ENCODE measurements at places on chromosomes 11 and 22.

DNA sequence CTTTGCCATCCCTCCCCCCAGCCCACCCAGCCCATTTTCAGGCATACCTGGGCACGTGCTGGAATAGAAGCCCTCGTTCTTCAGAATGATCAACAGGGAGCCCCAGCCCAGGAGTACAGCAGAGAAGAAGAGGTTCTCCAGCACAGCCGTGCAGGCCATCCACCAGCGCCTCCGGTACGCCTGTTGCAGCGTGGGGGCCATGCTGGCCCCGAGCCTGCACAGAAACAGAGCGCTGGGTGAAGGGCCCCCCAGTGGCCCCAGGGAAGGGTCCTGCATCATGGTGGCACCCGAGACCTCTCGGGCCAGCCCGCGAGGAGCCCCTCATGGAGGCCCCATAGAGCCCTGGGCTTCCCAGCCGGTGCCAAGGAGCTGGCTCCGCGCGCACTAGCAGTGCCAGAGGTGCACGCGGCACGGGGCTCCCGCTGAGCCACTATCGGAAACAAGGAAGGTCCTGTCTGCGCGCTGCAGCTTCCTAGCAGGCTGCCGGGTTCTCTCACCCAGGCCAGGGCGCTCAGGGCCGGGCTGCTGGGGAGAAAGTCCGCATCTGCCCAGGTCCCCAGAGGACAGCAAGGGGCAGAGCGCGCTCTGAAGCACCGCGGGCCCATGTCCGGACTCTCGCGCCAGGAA is 1.5 kb downstream of the SLC43A1 start:
- DNase-seq, result peak; percentile 33

DNA sequence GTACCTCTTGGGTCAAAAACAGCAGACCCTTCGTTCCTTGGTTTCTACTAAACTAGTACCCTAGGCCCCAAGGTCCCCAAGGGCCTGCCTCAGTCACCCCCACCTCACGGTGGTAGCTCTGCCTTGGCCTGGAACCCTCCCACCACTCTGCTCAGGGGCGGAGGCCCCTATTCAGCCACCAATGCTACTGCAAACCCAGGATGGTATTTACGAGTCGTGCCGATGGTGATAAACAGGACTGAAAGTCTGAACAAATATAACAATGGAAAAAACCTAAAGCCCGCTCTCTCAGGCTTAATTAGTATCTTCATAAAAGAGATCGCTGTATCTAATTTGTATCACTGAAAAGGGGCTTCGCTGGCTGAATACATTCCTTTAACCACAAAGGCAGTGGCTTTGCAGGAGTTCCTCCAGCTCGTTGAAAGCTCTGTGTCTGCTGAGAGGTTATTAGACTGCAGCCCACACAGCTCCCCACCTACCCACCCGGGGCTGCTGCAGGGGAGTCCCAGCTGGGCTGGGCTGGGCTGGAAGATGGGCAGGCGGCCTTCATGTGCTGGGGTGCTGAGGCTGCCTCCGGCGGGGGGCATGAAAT is 15.2 kb downstream of the SHISAL1 start:
- no peak for DNase-seq

DNA sequence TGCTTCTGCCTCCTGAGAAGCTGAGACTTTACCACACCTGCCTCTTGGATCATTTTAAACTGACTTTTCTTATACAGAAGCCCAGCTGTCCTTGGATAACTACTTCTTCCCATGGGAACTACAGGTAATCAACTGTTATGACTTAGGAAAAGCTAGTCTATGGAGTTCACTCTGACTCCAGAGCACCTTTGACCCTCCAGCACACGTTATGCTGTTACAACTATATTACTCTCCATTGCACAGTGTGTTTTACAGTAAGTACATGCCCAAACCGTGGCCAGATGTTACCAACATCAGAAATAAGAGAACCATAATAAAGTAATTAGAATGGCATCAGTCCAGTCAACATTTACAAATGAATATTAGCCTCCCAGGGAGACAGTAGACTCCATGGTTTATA is 21.3 kb upstream of the TSG101 start:
- DNase-seq, result no peak

- no peak for DNase-seq
Observed at GRCh38 chr11:78338138-78338537, 79.5 kb downstream of the GAB2 start.

DNA sequence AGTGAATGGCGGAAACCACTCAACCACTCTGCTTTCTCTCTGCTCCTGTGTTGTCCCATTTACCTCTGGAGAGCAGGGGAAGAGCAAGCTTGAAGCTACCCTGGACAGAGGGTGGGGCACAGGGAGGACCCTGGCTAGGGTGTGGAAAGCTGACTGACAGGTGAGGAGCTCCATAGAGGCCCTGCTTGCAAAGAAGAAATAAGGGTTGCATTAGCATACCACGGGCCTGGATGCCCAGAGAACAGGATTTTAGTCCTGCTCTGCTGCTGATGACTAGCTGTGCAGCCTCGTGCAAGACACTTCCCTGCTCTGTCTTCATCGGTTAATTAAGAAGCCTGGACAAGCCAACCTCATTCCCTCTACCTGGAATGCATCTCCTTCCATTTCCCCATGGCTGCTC is 135.0 kb downstream of the BUD13 start:
- DNase-seq, result no peak

GRCh38 chr22:38453066-38453672 is 1.8 kb downstream of the KCNJ4 start:
- no peak for DNase-seq

- no peak for DNase-seq
Observed at GRCh38 chr11:77487790-77488189, 13.9 kb upstream of the PAK1 start.

- peak; percentile 47 for DNase-seq
Observed at GRCh38 chr11:124623861-124624525, 1.3 kb downstream of the TBRG1 start.

DNA sequence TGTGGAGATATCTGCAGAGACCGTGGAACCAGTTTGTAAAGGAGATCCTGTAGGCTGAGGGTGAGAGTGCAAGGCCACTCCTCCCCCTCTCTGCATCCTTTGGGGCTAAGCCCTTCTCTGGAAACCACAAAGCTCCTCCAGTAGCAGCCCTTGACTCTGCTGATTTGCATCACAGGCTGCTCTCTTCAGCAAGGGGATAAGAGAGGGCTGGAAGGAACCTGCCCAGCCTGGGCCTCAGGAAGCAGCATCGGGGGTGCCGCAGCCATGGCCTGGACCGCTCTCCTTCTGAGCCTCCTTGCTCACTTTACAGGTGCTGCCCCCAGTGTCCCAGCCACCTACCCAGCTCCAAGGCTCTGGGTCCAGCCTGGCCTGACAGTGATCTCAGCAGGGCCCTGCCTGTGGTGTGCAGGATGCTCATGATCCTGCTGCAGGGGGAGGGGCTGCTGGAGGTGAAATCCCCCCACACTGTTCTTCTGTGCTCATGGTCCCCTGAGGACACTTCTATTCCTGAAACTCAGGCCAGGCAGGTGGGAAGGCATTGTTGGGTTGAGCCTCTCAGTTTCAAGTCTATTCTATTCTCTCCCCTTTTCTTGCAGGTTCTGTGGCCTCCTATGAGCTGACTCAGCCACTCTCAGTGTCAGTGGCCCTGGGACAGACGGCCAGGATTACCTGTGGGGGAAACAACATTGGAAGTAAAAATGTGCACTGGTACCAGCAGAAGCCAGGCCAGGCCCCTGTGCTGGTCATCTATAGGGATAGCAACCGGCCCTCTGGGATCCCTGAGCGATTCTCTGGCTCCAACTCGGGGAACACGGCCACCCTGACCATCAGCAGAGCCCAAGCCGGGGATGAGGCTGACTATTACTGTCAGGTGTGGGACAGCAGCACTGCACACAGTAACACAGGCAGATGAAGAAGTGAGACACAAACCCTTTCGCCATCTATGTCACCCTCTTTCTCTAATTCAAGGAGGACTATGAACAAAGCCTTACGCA is 68.5 kb upstream of the IGLL5 start:
- no peak for DNase-seq

- peak; percentile 46 for DNase-seq
Observed at GRCh38 chr11:78045851-78046485, 17.7 kb upstream of the THRSP start.

DNA sequence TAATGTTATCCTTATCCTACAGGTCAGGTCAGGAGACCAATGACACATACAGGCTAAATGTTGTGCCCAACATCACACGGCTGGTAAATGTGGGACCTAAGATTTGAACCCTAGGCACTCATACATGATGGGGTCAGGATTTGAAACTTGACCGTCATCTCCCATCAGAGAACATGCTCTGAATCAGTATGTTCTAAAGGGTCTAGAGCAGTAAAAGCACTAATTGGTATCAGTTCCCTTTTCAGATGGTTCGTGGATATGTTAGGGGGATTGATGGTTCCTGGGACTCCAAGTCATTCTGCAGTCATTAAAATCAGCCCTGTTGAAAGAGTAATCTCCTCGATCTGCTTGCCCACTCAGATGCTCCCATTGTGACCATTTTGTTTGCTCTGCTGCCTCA is 65.5 kb downstream of the BMAL1 start:
- DNase-seq, result no peak

GRCh38 chr22:50481440-50482106 is at the start of gene ADM2:
TSS of gene ADM2 (plus strand) at chr22:50481543. CDS start at chr22:50481848, 305 bp downstream.
- peak; percentile 49 for DNase-seq

GRCh38 chr11:61864814-61865775 is 26.2 kb downstream of the FADS3 start:
- DNase-seq, result no peak

DNA sequence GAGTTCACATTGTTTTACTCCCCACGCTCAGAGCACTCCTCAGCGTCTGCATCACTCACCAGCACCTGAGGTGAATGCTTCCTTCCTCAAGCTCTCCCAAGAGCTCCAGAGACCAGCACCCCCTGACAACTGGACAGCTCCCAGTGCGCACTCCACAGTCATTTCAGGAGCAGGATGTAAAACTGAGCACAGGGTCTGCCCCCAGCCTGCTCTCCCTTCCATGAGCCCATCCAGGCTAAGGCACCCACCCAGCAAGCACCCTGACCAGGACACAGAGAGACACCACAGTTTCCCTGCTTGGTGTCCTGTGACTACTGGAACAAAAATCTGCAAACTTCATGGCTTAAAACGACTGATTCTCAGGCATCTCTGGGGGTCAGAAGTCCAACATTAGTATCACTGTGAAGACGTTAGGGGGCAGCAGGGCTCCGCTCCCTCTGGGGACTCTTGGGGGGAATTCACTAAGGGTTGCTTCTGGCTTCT is 3.3 kb downstream of the SCGB1D2 start:
- DNase-seq, result peak; percentile 10

GRCh38 chr11:83424376-83425136 is 138.4 kb upstream of the CCDC90B start:
- no peak for DNase-seq

GRCh38 chr11:126355324-126355925 is at the start of gene ST3GAL4:
TSS of gene ST3GAL4 (plus strand) at chr11:126355686. CDS start at chr11:126406156, 50,470 bp downstream.
- peak; percentile 52 for DNase-seq

- no peak for DNase-seq
Observed at GRCh38 chr22:23673050-23673620, 17.7 kb upstream of the RGL4 start.

GRCh38 chr11:117098269-117099232 is at the start of gene SIK3:
TSS of gene SIK3 (minus strand) at chr11:117098428. CDS start at chr11:117098415, 13 bp downstream.
- peak; percentile 91 for DNase-seq

- DNase-seq, result no peak
Observed at GRCh38 chr11:326842-327580, 6.4 kb upstream of the IFITM3 start.

GRCh38 chr11:134882141-134882540 is 470.1 kb upstream of the B3GAT1 start:
- no peak for DNase-seq

GRCh38 chr11:125443767-125444311 is 52.2 kb downstream of the FEZ1 start:
- DNase-seq, result no peak

GRCh38 chr22:42299586-42300258 is 29.3 kb upstream of the TCF20 start:
- no peak for DNase-seq

- DNase-seq, result no peak
Observed at GRCh38 chr11:6889835-6890234, 2.5 kb downstream of the OR2D2 start.

DNA sequence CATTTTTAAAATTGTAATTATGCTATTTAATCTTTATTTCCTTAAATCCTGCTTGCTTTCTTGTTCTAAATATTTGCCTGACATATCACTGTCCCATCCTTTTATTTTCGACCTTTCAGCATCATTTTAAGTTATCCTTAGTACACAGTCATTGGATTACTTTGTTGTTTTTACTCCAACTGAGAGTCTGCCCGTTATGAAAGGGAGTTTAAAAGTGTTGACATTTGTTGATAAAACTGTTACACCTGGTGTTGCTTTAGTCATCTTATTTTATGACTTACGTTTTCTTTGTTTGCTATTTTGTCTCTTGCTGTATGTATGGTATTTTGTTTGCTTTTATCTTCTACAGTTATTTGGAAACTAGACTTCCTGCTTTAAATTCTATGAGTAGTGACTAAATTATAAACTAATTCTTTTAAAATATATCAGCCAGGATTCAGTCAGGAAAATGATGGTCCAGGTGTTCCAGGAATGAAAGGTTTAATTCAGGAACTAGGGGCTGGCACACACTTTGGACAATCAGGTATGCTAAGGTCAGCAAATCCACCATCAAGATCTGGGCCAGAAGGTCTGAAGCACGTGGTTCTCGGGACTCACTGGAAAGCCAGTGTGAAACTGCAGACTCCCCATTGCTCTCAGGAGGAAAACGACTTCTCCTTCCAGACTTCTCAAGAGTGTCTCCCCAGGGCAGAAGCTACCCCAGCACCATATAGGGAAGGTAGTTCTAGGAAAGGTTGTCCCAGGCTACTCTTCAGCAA is 86.0 kb downstream of the RASSF10 start:
- no peak for DNase-seq

DNA sequence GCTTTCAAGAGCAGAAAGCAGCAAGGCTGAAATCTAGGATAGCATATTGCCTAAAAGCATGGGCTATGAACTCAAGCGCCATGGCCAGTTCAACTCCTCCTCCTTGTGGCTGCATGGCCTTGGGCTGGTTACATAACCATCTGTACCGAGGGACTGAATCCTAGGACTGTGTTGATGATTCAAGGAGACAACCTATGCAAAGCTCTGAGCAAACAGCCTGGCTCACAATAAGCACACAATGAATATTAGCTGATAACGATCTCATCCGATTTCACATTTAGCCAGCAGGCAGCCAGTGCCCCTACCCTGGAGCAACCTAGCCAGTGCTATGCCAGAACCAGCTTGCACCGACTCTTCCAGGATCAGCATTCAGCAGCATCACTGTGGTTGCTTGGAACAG is 698.4 kb downstream of the TBC1D22A start:
- DNase-seq, result no peak

Data from AG10803 (cell line).